ENCODE measurements at places on chromosomes 13 and 19.

DNA sequence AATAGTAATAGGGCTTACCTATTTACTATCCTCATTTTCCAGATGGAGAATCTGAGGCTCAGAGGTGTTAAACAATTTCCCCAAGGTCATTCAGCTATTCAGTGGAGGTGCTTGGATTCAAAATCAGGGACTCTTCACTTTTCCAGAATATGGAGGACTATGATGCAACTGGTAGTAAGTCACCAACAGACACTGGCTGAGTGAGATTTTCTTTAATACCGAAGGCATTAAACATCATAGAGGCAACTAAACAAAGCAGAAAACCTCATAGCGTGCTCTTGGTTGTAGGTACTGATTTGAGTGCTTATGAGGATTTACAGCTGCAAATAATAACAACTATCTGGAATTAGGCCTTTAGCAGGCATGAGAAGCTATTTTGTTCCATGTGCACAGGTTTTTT lies 134.4 kb downstream of the DLEU7 start:
- no peak for DNase-seq

GRCh38 chr19:14676762-14677161 lies 2.1 kb upstream of the ADGRE3 start:
- DNase-seq, result no peak

- DNase-seq, result peak; percentile 74
Measured at GRCh38 chr13:80132741-80133601, 208.0 kb downstream of the SPRY2 start.

DNA sequence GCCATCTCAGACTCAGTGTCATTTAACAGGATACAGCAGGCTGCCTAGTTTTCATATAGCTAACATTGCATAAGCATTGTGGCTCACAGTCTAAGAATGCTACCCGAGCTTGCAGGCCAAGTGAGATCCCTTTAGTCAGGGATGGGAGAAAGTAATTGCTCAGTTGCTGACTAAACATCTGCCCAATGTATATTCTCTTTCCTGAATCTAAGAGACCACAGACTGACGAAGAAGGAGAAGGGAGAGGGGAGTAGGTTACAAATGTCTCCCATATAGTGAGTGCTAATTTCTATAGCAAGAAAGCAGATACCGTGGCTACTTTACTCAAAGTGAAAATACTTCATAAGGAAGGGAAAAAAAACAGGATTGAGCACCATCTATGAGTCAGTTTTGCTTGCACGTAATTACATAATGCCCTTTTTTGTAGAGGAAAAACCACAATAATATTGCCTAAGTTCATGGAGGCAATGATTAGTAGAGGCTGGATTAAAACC lies 453.9 kb downstream of the COG6 start:
- DNase-seq, result peak; percentile 97

DNA sequence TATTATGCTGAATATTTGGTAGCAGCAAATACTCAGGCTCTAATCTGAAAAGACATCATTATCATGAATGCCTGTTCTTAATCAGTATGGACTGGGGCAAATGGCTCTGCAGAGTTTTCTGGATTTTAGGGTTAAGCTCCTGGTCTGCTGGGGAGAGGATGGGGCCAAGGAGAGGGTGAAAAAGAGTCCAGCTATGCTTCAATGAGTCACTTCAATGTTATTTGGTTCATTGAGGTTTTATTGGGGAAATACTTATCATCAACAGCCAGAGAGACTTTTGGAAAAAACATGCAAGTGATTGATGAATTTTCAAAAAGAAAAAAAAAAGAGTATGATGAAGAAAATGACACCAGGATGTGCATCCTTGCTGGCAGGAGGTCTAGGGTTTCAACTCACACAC lies 278.3 kb downstream of the UQCRFS1 start:
- DNase-seq, result peak; percentile 54

DNA sequence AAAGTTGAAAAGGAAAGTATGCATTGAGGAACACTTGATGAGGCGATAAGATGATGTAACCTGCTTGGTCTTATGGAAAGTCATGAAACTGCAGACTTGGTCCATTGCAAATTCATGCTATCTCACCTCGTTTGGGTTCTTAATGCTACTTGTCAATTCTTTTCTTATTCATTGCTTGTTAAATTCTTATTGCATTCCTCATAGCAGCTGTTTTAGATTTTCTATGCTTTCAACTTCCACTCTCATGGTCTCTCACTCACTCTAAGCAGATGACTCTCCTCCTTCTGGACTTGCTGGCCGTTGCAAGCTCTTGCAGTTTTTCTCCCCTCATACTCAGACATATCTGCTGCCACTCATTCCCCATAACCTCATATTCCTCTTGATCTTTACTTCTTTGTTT lies 67.8 kb upstream of the CSNK1A1L start:
- DNase-seq, result peak; percentile 91

DNA sequence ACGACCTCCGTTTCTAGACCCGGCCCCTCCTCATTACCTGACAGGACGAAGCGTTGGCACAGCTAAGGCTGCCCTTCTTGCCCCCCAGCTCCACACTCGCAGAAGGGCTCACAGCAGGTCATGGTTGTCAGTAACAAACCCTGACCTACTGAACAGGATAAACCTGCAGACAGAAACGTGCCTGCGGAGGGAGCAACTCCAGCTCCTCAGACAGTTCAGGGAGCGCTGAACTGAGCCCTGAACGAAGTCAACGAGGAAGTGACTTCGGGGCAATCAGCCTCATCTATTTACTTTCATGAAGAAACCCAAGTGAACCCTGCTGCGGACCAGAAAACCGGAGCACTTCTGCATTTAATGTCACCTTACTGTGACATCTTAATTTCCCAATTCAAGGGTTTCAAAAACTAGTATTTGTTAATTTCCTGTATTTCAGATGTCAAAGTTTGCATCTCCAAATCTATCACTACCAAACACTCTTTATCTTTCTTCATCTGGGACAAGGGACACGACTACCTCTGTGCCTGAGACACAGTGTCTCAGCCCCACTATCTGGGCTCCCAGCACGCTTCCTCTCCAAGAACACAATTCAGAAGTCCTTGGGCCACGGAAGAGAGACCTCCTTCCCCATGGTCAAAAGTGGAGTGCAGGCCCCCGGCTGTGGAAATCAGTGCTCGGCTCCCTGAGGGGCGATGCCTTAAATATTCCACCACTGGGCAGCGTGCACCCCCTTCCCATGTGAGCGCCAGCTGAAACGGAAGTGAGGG lies 40.2 kb downstream of the CARS2 start:
- DNase-seq, result no peak

DNA sequence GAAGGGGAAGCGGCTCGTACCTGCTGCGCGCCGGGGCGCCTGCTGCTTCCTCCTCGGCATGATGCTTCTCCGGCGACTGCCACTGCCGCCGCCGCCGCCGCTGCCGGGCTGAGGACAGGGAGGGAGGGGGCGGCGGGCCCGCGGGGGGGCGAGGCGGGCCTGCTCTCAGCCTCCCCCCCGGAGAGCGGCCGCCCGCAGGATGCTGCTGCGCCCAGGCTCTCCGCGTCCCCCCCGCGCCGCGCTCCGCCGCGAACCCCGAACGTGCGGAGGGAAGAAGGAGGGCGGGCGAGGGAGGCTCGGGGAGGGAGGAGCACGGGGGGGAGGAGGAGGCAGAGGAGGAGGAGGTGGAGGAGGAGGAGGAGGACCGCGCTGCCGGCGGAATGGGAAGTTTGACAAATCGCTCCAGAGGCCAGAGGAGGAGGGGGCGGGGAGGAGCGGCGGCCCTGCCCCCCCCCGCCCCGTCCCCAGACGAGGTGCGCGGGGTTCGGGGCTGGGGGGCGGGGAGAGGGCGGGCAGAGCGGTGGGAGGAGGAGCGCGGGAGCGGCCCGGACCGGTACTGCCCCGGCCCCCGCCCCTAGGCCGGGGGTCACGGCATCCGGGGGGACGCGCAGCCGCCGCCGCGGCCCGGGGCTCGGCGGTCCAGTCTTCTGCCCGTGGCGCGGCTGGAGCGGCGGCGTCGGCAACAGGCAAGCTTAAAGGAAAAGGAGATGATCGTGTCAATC lies at the start of gene TSHZ3:
Gene TSHZ3, minus strand, starts transcription at position 277 of the 722 bp plus-strand sequence. Its CDS starts 217 bp downstream, at position 60.
- peak; percentile 88 for DNase-seq
